Activated CD4-positive, alpha-beta memory T cell treated with anti-CD3 and anti-CD28 coated beads, Interleukin-2, amount 10 ng/mL, durations not matched to agents 7 days and 5 days (primary cell): ENCODE measurements at places on chromosomes 7 and 10.

- H3K36me3 ChIP-seq, result no peaks in the 10 kb centered on the region
- no peaks in the 10 kb centered on the region for H3K27me3 ChIP-seq
- H3K4me1 ChIP-seq, result no peaks in the 10 kb centered on the region
Measured at GRCh38 chr10:81905161-81905560, 30.2 kb downstream of the NRG3 start.

DNA sequence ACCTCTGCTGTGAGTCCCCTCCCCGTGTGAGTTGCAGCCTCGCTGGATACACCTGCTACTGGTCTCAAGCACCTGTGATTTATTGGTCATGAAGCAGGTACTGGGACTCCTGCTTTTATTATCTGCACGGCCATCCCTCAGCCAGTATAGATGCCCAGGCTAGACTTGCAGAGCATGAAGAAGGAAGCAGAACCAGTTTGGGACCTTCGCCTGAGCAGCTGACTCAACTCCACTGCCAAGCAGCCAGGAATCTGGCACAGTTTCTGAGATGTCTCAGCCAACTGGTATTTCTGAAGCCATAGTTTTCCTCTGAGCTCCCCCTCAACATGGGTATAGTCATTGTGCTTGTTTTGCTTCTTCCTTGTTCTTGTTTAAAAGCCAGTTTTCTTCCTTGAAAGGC is 28.0 kb upstream of the SLC39A12 start:
- no peaks in the 10 kb centered on the region for H3K36me3 ChIP-seq
- DNase-seq, result no peak
- no peaks in the 10 kb centered on the region for H3K4me1 ChIP-seq
- no peaks in the 10 kb centered on the region for H3K27me3 ChIP-seq

- H3K36me3 ChIP-seq, result no peaks in the 10 kb centered on the region
- no peak overlapping the region for H3K27ac ChIP-seq
- H3K27me3 ChIP-seq, result peaks cover 14% of the 10 kb centered on the region
- DNase-seq, result no peak
- no peaks in the 10 kb centered on the region for H3K4me1 ChIP-seq
Measured at GRCh38 chr10:33423154-33423529, 88.7 kb upstream of the NRP1 start.

DNA sequence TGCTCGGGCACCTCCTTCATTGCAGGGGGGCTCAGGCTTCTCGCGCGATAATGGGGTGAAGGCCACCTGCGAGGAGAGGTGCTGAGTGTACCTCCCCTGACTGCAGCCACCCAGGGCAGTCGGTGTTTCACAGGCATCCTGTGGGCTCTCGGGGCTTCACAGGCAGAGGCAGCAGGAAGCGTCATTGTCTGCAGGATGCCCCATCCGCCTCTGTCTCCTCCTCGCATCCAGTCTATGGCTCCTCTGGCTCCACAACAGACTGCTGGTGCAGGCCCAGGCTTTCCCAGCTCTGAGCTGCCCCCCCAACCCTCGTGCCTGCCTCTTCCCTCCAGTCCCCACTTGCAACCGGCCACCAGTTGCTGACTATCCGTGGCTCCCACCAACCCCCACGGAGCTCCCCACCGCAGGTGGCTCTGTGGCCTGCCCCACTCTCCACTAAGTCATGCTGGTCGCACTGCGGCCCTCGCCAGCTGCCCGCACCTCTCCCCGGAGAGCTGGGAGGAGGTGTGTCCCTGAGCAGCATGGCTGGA is 36.5 kb downstream of the CAMK2B start:
- no peak overlapping the region for H3K4me3 ChIP-seq
- no peaks in the 10 kb centered on the region for H3K4me1 ChIP-seq
- H3K27me3 ChIP-seq, result peaks cover 15% of the 10 kb centered on the region

DNA sequence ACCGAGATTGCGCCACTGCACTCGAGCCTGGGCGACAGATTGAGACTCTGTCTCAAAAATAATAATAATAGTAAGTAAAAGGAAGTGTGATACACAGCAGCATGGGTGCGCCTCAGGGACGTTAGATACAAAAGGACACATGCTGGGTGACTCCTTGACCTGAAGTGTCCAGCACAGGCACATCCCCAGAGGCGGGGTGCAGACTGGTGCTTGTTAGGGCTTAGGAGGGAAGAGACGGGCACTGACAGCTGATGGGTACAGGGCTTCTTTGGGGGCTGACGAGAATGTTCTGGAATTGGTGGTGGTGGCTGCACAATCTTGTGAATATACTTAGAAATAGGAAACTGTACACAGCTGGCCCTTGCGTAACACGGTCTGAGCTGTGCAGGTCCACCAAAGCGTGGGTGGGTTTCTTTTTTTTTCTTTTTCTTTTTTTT is 61.8 kb upstream of the DNAJB6 start:
- no peak overlapping the region for H3K4me3 ChIP-seq
- H3K36me3 ChIP-seq, result peaks cover 17% of the 10 kb centered on the region
- no peak overlapping the region for H3K27ac ChIP-seq
- no peak for DNase-seq
- H3K27me3 ChIP-seq, result peaks cover 10% of the 10 kb centered on the region

- H3K27me3 ChIP-seq, result peaks cover 13% of the 10 kb centered on the region
- no peaks in the 10 kb centered on the region for H3K36me3 ChIP-seq
- H3K4me3 ChIP-seq, result no peak overlapping the region
- H3K27ac ChIP-seq, result no peak overlapping the region
- no peak for DNase-seq
Measured at GRCh38 chr7:6237730-6238129, 34.7 kb downstream of the CYTH3 start.

- peaks cover 10% of the 10 kb centered on the region for H3K4me1 ChIP-seq
- H3K4me3 ChIP-seq, result no peak overlapping the region
- no peak overlapping the region for H3K27ac ChIP-seq
- H3K36me3 ChIP-seq, result no peaks in the 10 kb centered on the region
- DNase-seq, result no peak
- peaks cover 10% of the 10 kb centered on the region for H3K27me3 ChIP-seq
Measured at GRCh38 chr7:112079673-112080072, 126.5 kb downstream of the DOCK4 start.

DNA sequence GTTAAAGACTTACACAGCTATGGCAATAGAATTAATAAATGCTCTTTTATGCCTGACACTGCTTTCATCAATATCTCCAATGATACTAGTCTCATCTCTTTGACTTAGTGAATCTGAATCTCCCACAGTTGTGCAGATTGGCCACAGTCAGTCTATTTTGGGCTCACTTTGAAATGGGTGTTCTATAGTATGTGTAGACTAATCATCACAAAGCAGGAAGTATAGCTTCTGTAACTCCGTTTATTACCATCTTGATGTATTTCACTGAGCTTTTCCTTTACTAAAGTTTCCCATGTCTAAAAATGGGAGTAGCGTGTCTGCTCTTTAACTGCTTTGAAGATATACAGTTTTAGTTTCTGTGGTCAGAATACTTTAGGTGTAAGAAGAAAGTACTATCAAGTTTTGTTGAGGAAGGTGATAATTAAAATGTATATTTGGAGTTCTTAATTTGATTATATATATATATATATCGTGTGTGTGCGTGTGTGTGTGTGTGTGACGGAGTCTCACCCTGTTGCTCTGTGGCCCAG is 70.1 kb downstream of the ST7 start:
- H3K4me3 ChIP-seq, result no peak overlapping the region
- no peaks in the 10 kb centered on the region for H3K36me3 ChIP-seq
- peaks cover 6% of the 10 kb centered on the region for H3K4me1 ChIP-seq
- H3K27ac ChIP-seq, result no peak overlapping the region
